Umbilical cord (tissue), 2 donors: ENCODE measurements at places on chromosomes 13 and 19. TPM values are rescaled to one million over a fixed set of nuclear protein-coding genes. Genes with fewer than 3 reads are reported as not detected.
A peak's percentile ranks its signal among the peaks of the same experiment; 100 is the strongest.

GRCh38 chr13:48686636-48687210 lies 33.0 kb downstream of the CYSLTR2 start:
- DNase-seq: no peak

DNA sequence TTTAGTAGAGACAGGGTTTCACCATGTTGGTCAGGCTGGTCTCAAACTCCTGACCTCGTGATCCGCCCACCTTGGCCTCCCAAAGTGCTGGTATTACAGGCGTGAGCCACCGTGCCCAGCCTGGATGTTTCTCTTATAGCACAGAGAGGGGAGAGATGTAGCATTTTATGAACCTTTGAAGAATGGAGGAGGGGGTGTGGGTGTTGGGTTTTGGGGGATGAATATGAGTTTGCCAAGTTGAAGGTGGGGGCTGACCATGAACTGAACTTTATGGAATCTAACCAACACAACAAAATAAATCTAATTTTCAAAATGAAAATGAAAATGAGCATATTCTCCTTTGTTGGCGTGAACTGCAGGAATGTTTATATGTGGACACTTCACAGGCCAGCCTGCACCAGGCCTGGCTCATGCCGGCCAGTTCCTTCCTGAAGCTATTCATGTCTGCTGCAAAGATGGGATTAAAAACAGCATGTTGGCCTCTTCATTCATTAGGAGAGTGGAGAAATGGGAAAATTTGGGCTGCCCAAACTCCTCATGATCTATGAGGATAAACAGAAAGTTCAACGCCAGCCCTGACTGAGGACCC lies 39.5 kb upstream of the HOMER3 start:
- DNase-seq: no peak

DNA sequence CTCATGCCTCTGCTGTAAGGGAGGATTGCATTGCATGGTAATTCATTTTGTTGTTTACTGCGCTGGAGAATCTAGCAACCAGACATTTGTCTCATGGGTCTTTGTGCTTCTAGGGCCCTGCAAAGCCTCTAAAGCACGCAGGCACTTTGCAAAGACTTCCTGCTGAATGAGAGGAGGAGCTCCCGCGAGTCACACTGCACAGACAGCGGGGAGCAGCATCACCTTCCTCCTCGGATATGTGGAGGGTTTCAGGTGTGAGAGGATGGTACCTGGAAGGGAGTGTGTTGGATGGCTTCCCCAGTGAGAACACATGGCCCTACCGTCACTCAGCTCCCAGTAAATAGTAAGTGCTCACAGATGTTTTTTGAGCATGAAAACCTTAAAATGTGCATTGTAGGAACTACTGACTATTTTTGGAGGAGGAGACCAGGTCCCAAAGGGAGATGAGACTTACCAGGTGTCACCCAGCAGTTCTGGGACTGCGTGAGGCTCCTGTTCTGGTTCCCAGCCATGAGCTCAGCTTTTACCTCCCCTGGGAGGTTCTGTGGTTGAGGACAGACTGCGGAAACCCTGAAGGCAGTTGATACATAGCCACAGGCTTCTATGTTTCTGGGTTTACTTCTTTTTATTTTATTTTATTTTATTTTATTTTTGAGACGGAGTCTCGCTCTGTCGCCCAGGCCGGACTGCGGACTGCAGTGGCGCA lies 278.0 kb downstream of the FGF9 start:
- DNase-seq: no peak

DNA sequence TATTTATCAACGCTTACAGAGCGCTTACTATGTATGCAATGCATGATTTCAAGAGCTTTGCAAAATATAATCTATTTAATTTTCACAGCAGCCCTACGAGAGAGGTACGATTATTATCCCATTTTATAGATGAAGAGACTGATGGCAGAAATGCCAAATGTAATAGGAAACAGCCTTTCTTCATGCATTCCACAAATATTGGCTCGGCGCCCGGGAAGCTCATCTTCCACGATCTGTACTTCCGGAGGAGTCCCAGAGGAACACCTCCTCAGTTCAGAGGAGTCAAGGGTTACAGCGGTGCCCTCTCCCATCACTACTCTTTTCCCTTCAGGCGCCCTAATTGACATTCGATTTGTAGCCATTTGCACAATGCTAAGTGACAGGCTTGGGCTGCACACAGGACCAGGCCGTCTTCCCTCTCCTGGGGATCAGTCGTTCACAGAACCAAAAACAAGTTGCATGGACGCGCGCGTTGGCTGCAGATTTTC lies 1.1 kb upstream of the ARHGAP35 start:
- no peak for DNase-seq

GRCh38 chr19:50214699-50215543 lies 11.5 kb downstream of the MYH14 start:
- DNase-seq: peak; percentile 65

DNA sequence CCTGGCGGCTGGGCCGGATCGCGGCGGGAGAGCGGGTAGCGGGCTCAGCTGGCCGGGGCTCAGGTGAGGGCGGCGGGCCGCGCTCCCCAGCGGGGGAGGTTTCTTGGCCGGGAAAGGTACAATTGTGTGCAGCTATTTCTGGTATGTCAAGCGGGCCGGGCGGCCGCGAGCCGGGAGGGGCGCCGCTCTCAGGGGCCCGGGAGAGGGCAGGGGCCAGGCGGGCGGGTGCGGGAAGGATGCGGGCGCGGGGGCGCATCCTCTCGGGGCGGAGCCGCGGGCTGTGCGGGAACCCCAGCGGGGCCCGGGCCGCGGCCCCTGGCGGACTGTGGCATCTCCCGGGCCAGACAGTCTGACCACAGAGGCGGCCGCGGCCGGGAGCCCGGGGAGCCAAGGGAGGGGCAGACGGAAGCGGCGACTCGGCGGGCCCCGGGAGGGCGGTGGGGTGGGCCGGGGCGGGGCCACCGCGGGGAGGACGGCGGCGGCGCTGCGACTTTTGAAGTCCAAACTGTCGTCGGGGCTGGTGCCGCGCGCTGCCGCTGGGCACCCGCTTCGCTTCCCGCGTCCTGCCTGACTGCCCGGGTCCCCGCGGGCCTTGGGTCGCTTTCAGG lies at the start of gene LMO7:
LMO7 (plus strand) TSS at position 503 of the 608 bp plus-strand sequence. CDS start 328 bp downstream, outside the sequence.
- peak; percentile 38 for DNase-seq

Gene GMIP
- total RNA-seq: 7.5 TPM

- peak; percentile 25 for DNase-seq
Measured at GRCh38 chr19:50639121-50640112, at the start of gene SYT3. SYT3 (minus strand) TSS chr19:50639881; CDS start chr19:50637411, 2,470 bp downstream.

- no peak for DNase-seq
Measured at GRCh38 chr13:24899601-24900000, 135.6 kb downstream of the RNF17 start.

Gene KLHL1
- total RNA-seq: 1.4 TPM

DNA sequence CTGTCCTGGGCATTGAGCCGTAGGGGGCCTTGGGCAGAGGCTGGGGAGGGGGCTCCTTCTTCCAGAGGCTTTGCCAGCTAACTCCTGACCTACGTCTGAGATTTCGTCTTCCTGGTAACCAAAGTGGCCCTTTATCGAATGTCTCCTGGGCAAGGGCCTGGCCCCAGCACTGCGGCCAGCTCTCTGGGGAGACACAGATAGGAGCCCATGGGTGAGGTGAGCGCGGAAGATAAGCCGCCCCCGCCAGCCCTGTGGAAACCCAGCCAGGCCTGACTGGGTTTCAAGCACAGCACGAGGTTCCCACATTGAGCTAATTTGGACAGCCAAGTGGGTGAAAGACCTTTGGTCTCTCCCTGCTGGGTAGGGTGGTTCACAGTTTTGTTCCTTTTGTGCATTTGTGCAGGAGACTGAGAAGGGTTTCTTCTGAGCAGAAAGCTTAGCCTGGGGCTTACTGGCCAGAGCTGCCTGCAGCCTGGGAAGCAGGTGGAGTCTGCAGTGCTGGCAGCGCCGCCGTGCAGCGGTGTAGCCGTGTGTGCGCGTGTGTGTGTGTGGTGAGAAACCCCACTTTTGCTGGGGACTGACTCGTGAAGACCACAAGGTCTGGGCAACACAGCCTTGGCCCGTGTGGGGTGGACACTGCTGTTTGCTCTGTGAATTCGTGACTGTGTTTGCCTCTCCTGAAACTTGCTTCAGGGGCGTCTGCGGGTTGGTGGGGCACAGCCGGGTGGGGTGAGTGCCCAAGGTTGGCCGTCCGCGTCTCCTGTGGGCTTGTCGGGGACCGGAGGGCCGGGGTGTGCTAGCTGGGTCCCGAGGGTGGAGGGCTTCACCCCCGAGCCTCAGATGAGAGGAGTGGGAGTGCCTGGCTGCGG lies 2.5 kb downstream of the BSG start:
- DNase-seq: peak; percentile 51

DNA sequence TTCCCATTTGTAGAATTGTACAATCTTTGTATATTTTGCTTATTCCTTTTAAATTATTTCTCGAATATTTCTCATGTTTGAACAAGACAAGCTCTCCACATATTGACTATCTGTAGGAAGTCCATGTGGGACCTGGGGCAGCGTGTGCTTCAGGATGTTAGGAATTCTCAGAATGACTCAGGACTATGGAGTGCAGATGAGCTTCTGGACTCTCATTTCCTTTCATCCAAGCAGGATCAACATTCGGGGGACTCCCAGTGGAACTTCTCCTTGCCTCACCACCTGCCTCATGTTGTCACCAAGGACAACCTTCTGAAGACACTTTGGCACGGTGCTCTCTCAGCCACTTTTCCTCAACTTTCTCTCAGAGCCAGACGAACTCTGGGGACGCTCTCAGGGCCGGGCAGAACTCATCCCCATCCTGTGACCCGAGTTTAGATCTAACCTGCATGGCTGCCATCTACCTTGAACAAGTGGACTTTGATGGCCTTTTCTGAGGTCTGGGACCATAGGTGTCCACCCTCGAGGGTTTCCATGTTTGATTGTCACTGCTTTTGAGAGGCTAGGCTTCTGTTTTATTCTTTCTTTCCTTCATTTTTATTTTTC lies 441.7 kb downstream of the IRS2 start:
- no peak for DNase-seq

DNA sequence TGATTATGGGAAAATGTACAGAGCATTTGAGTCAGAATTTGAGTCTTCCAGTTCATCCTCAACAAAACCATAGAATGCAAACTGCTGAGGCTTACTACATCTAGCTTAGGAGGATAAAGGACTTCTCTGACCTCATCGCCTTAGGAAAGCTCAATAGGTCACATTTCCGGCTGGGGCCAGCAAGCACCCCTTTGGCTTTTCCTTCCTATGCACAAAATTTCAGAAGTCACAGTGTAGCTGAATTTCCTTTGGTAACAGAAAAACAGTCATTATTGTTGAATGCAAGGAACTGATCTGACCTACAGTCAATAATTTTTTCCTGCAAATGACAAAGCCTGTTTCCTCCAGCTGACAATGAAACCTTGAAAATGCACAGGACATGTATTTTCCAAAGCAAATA lies 32.8 kb upstream of the LRCH1 start:
- peak; percentile 79 for DNase-seq

Gene CEACAM7
- total RNA-seq: 3.6 TPM

DNA sequence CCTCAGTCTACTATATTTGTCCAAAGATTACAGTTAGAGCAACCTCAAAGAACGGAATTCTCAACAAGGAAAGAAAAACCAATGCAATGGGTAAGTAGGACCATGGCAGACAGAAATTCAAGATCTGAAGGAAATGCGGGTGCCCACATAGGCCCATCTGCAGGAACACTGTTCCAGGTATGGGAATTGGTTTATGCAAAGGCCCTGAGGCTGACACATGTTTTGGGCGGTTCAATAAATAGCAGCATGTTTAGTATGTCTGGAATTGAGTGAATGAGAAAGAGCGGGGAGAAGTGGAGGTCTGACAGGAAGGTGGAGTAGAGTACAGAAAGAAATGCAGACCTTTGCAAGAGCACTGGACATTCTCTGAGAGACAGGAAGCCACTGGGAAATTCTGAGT lies 164.7 kb upstream of the KLF12 start:
- DNase-seq: no peak

GRCh38 chr19:51194527-51195315 lies 30.2 kb upstream of the CD33 start:
- peak; percentile 21 for DNase-seq

DNA sequence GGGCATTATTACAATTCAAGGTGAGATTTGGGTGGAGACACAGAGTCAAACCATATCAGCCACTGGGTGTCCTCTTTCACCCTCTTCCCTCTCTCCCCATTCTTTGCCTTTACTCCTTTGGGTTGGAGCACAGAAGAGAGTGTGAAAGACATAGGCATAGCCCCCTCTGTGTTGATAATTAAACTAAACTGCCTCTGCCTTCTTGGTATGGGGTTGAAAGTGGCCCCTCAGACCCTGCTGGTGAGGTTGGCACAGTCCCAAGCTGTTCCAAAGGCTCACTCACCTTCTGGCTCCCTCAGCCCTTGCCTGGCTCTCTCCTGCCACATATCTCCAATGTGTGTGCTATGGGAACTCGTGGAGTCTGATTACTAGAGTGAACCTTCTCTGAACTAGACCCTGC lies 210.6 kb upstream of the RXFP2 start:
- DNase-seq: no peak

DNA sequence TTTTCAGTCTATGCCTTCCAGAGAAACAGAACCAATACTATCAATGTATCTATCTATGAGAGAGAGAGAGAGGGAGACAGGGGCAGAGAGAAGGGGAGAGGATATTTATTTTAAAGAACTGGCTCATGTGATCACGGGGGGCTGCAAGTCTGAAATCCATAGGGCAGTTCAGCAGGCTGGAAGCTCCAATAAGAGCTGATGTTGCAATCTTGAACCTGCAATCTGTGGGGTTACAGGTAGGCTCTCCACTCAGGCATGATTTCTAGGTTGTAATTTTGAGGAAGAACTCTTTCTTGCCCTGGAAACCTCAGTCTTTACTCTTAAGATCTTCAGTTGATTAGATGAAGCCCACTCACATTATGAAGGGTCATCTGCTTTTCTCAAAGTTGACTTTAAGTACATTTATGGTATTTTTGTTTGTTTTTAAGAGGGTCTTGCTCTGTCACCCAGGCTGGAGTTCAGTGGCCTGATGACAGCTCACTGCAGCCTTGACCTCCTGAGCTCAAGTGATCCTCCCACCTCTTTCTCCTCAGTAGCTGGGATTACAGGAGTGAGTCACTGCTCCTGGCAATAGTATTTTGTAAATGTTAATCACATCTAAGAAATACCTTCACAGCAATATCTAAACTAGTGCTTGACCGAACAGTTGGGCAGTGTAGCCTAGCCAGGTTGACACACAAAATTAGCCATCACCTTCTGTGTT lies 376.4 kb downstream of the FGF9 start:
- no peak for DNase-seq

Gene RHPN2
- total RNA-seq: 4.1 TPM

DNA sequence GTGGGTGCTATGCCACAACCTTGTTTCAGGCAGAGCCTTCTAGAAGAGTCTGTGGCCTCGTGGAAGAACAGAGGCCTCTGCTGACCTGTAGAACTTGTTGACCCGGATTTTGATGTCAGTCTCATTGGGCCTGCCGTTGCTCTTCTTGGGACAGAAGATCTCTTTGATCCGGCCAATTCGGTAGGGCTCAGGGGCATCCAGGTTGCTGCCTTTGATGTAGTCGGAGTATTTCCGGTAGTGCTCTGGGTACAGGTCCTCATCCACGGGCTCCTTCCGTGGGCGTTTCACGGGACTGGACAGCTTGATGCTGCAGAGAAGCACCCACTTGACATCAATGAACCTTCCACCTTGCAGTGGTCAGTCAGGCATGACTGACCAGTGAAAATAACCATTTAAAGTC lies 24.0 kb upstream of the EIF3G start:
- DNase-seq: no peak
